Lung (tissue), 17 donors: ENCODE measurements at places on chromosomes 13 and 19. TPM values are rescaled to one million over a fixed set of nuclear protein-coding genes. Genes with fewer than 3 reads are reported as not detected.

DNA sequence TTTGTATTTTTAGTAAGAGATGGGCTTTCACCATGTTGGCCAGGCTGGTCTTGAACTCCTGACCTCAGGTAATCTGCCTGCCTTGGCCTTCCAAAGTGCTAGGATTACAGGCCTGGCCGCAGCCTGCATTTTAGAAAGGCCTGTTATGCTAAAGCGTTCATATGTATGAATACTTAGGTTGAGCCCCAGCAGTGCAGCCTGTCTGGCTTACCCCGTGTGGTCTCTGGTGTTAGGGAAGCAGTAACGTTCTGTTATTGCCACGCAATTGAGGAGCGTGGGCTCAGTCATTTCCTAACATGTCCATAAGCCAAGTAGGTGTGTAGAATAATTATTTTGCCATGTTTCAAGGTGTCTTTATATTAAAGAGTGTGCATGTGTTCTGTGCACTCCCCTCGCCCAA, 14.3 kb downstream of the HNRNPM start:
- peaks cover 45% of the 10 kb centered on the region for H3K4me1 ChIP-seq
- no peaks in the 10 kb centered on the region for H3K27me3 ChIP-seq
- H3K4me3 ChIP-seq: no peak overlapping the region

GRCh38 chr19:38877781-38878574, at the start of gene RINL:
RINL (minus strand) TSS chr19:38878275; CDS start chr19:38876742, 1,533 bp downstream.
- no peak within 1 kb of the TSS for H3K4me3 ChIP-seq
- H3K27ac ChIP-seq: peak within 1 kb of the TSS; percentile 79
- H3K4me1 ChIP-seq: peaks cover 7% of the 10 kb centered on the region
- no peak for DNase-seq

Gene OR7C1
- total RNA-seq: not detected

DNA sequence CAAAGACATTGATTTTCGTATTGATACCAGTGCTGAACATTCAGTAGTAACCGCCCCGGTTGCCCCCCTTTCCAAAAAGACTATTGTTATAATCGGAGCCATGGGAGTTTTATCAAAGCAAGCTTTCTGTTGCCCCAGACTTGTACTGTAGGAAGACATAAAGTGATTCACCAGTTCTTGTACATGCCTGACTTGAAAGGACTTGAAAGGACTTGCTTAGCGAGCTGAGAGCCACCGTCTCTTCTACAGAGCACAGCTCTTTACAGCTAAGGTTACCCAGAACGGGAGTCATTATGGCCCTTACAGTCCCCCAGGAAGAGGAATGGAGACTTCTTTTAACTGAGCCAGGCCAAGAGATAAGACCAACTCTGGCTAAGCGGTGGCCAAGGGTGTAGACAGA, 5.1 kb downstream of the ZNF816 start:
- DNase-seq: no peak
- H3K27me3 ChIP-seq: no peaks in the 10 kb centered on the region
- peaks cover 25% of the 10 kb centered on the region for H3K36me3 ChIP-seq
- no peak overlapping the region for H3K4me3 ChIP-seq

DNA sequence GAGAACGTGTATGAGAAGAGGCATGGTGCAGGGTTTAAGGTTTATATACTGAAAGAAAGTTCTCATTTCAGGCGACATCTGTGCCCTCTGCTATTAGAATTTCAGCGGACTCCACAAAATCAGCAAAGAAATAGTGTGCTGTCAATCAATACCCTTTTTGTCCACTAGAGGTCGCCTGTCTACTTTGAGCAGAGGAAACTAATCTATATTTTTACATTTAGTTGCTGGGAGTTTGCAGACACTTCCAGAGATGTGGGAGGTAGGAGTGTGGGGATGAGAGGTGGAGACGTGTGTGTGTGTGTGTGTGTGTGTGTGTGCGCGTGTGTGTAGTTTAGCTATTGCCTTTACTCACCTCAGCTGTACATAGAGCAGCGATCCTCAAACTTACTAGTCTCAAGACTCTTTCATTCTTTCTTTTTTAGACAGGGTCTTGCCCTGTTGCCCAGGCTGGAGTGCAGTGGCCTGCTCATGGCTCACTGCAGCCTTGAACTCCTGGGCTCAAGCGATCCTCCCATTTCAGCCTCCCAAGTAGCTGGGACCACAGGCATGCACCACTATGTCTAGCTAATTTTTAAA, 9.7 kb downstream of the INAFM1 start:
- H3K4me3 ChIP-seq: no peak overlapping the region
- DNase-seq: no peak
- H3K27ac ChIP-seq: no peak overlapping the region
- no peaks in the 10 kb centered on the region for H3K27me3 ChIP-seq
